ENCODE measurements at places on chromosomes 7 and 10. TPM values are rescaled to one million over a fixed set of nuclear protein-coding genes. Genes with fewer than 3 reads are reported as not detected.

- DNase-seq, result no peak
Measured at GRCh38 chr10:58696736-58697135, 184.1 kb downstream of the BICC1 start.

DNA sequence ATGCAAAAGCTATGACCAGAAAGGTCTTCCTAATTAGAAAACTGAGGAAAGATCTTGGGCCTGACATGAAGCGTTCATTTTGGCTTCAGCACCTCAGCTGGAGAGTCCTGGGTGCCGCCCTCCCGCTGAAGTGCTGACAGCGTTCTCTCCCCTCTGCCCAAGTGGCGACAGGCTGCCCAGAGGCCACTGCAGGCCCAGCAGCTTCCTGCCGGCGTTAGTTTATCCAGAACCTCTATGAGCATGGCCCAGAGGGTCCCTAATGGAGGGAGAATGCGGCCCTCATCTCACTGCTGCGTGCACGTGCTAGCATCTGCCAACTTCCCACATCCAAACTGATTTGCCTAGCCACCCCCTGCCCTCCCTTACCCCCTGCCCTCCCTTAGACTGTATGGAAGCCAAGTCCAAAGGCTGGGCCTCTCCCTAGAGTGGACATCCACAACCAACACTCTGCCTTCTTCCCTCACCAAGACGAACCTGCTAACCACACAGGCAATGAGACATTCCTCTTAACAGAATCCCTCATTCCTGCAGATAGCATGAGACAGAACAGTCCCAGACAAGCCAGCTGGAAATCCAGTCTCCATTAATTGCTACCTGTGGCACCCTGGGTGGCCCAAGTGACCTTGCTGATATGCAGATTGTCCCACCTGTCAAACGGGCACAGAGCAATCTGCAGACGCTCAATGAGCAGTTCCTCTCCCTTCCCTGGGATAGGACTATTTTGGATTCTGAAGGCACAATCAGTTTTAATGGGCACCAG, 108.4 kb downstream of the C10orf90 start:
- no peak for DNase-seq

GRCh38 chr10:44947371-44948152, 12.0 kb upstream of the RASSF4 start:
- DNase-seq, result peak; percentile 48

- DNase-seq, result no peak
Measured at GRCh38 chr7:106281127-106281526, 3.7 kb downstream of the NAMPT start.

GRCh38 chr7:53812135-53812534, 730.0 kb upstream of the VSTM2A start:
- DNase-seq, result no peak

DNA sequence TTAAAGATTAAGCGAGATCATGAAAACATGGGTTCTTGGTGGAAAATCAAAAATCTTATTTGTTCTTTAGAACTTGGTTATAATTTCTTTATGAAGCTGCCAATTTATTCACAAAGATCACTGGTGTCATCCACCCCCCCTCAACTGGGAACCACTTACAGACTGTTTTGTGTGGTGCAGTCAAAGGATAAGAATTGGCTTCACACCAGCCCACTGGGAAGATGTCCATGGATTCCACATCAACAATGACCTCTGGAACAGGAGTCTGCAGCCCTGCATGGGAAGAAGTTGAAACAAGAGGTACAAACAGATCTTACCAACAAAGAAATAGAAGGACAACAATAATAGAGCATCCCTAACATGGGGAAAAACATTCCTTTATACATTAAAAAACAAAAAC, 205.2 kb downstream of the SFMBT2 start:
- no peak for DNase-seq

DNA sequence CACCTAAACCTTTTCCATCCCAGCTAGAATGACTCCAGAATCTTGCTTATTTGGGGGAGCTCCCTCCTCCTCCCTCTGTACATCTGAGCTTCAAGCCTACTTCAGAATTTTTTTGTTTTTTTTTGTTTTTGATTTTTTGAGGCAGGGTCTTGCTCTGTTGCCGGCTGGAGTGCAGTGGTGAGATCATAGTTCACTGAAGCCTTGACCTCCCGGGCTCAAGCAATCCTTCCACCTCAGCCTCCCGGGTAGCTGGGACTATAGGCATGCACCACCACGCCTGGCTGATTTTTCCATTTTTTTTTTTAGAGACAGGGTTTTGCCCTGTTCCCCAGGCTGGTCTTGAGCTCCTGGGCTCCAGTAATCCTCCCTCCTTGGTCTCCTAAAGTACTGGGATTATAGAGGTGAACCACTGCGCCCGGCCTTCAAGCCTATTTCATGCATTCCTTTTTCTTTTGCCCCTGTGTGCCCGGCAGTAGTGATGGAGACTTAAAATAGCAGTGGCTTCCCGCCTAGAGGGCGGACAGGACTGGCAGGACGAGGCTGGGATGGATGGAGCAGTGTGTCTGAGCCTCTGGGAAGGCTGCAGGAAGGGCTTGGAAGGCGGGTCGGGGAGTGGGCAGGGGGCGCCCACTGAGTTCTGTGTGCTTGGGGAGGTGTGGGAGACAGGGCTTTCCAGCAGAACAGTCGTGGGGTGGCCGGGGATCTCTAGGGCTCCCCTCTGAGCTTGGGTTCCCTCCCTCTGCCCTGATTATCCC, 8.8 kb downstream of the CUX1 start:
- peak; percentile 30 for DNase-seq

DNA sequence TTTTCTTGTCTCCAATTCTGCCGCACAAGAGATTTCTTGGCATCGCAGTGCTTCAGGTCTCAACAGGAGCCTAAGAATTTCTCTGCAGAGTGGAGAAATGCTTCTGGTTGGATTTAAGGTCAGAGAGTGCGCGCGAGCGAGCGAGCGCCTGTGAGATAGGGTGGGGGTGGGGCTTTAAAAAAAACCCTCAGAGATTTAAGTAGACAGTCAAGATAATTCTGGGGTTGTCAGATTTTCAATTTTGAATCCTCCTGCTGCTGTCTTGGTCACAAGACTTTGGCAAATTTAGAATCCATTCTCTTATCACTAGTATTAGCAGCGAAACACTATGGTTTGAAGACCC, 49.7 kb downstream of the CPEB3 start:
- no peak for DNase-seq

DNA sequence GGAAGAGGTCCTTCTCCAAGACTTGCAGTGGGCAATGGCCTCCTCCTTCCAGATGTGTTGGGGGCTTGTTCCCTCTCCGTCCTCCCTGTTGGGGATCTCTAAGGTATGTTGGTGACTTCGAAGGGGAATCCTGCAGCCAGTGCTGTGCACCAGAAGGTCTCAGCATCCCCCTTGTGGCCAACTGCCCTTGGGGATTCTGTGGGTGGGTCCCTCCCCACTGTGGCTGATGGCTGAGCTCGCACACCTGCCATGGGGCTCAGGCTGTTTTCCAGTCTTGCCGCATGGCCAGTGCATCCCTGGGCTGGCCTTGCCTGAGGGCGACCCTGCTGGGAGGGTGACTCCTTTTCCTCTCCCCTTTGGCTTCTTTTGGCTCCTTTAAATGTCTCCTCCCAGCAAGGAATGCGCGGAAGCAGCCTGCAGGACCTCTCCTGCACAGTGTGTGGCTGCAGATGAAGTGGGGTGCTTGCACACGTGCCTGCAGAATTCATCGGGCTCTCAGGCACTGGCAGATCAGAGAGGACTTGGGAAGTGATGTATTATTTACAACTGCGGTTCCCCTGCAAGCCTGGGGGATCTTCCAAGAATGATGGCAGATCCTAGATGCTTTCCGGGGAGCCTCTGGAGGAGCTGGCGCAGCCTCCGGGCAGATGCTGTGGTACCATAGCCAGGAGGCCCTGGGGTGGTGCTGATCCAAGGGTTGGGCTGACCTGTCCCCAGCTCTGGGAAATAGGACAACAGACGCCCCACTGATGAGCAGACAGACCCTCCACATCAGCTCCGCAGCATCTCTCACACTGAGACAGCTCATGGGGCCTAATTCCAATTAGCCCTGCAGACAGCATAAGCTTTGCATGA, 410.0 kb downstream of the TCERG1L start:
- no peak for DNase-seq

DNA sequence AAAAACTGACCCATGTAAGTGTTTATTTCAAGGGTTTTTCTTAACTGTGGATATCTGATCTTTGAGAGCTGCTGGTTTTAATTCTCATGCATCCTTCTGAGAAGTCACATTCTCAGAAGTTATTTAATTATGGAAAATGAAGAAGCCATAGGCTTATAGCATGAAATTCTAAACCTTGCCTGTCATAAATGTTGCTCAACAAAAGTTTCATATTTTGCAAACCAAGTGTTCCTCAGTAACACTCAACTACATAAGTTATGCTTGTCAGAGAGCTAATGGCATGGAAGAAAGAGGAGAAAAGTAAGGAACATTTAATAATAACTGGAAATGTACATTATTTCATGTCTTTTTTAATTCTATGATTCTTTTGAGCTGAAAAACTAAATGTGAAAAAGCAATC, 78.6 kb upstream of the MPP7 start:
- no peak for DNase-seq

- no peak for DNase-seq
Measured at GRCh38 chr7:36633377-36633776, 90.9 kb downstream of the AOAH start.

GRCh38 chr10:121722665-121723064, 124.4 kb upstream of the FGFR2 start:
- no peak for DNase-seq

GRCh38 chr10:119159332-119159731, 6.2 kb downstream of the SFXN4 start:
- DNase-seq, result peak; percentile 40

- no peak for DNase-seq
Measured at GRCh38 chr7:147605323-147605722, 985.2 kb upstream of the C7orf33 start.

GRCh38 chr7:77944183-77945182, 145.9 kb downstream of the PHTF2 start:
- no peak for DNase-seq

- DNase-seq, result no peak
Measured at GRCh38 chr10:30833628-30833970, 198.1 kb downstream of the ZNF438 start.

DNA sequence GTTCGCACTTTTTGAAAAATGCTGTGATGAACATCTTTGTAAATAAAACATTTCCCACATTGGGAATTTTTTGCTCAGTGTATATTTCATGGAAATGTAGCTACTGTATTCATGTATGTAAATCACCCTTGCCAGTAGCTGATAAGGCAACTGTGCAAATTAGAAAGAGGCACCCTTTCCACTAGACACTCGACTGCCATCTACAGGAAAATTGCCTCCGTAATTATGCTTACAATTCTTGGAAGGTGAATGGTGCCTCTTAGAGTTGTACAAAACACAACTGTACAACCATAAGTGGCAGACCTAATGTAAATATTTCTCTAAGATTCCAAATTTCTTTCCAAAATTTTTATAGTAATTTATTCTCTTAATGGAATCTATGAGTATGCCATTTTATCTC, 491.7 kb downstream of the CCSER2 start:
- DNase-seq, result no peak

- no peak for DNase-seq
Measured at GRCh38 chr7:138713191-138713590, 12.0 kb upstream of the SVOPL start.

The CLCN1 gene
- total RNA-seq, result 0.14 TPM

The AZGP1 gene
- total RNA-seq, result 4.7 TPM

The USP54 gene
- 30.8 TPM for total RNA-seq

The ZNF727 gene
- 4.3 TPM for total RNA-seq

The PDE6C gene
- total RNA-seq, result not detected

The MLXIPL gene
- 2.5 TPM for total RNA-seq

The SH2B2 gene
- total RNA-seq, result 1.2 TPM

The VWA2 gene
- 0.55 TPM for total RNA-seq

Measured in sigmoid colon (tissue), 7 donors.